ENCODE measurements at places on chromosomes 4 and X. TPM values are rescaled to one million over a fixed set of nuclear protein-coding genes. Genes with fewer than 3 reads are reported as not detected.

Gene ETNPPL
- not detected for total RNA-seq

Gene RENBP
- not detected for total RNA-seq

Gene PPEF2
- not detected for total RNA-seq

Gene RPL34
- total RNA-seq = 400 TPM

Gene RRH
- not detected for total RNA-seq

Gene ELOVL6
- total RNA-seq = 18.7 TPM

Gene RAB39B
- 5.4 TPM for total RNA-seq

Gene P2RY8
- not detected for total RNA-seq

Gene BMPR1B
- 1.7 TPM for total RNA-seq

Gene CAPN6
- total RNA-seq = 11.7 TPM

Gene SPINK2
- total RNA-seq = not detected

Gene ZNF595
- total RNA-seq = 13.3 TPM

Gene ANXA5
- 384 TPM for total RNA-seq

Gene RNF4
- 78.0 TPM for total RNA-seq

Gene RBM47
- 3.0 TPM for total RNA-seq

Gene UNC5C
- 9.8 TPM for total RNA-seq

Gene DTHD1
- not detected for total RNA-seq

Gene NUP62CL
- 3.8 TPM for total RNA-seq

Measured in mammary epithelial cell (primary cell).